Fibroblast of mammary gland (primary cell): ENCODE measurements at places on chromosomes 7 and 10.

- DNase-seq = no peak
Observed at GRCh38 chr7:10919923-10920322, 53.7 kb upstream of the PHF14 start.

DNA sequence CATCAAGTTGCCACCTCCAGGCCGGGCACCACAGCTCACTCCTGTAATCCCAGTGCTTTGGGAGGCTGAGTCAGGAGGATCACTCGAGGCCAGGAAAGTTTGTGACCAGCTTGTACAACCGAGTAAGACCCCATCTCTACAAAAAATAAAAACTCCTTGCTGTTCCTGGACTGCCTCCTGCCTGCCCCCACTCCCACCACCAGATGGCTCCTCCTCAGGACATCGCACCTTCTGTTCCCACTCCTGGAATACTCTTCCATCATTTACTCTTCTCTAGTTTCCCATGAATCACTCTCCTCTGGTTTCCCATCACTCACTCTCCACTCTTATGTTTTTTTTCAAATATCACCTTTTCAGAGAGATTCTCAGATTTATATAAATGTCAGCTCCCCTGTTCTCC is 540.7 kb downstream of the CALN1 start:
- DNase-seq = no peak

GRCh38 chr7:20698469-20698868 is 83.0 kb downstream of the ABCB5 start:
- DNase-seq = no peak

- DNase-seq = no peak
Observed at GRCh38 chr10:122073508-122073907, 84.5 kb downstream of the TACC2 start.

DNA sequence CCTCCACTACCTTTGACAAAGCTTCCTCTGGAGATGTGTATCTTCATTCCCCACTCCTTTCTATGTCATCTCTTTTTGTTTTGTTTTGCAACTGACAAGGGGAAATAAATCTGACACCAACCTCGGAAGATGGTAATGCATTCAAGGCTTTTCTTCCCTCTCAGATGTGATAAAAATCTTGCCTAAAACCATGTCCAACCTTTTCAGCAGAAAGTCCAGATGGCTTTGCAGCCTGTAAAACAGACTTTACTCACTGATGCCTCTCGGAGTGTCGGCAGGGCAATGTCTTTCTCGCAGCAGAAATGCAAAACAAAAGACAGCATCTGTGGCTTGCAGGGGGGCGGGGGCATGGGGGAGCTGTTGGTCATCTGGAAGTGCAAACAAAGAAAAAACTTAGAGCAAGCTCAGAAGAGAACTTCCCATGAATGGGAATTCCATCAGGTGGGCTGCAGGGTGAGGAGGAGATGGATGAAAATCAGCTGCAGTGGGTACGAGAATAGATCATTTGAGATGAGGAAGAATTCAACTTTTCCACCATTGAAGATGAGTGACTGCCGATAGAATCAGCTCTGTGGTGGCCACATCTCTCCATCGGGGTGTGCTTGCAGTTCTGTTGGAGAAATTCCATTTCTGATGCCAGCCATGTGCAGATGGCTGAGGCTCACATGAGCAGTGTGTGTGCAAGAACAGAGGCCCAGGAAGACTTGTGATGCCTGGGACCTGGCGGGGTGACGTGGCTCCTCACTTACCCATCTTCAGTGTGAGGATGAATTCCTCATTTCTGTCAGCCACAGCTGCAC is 237.7 kb downstream of the WDR37 start:
- DNase-seq = no peak

DNA sequence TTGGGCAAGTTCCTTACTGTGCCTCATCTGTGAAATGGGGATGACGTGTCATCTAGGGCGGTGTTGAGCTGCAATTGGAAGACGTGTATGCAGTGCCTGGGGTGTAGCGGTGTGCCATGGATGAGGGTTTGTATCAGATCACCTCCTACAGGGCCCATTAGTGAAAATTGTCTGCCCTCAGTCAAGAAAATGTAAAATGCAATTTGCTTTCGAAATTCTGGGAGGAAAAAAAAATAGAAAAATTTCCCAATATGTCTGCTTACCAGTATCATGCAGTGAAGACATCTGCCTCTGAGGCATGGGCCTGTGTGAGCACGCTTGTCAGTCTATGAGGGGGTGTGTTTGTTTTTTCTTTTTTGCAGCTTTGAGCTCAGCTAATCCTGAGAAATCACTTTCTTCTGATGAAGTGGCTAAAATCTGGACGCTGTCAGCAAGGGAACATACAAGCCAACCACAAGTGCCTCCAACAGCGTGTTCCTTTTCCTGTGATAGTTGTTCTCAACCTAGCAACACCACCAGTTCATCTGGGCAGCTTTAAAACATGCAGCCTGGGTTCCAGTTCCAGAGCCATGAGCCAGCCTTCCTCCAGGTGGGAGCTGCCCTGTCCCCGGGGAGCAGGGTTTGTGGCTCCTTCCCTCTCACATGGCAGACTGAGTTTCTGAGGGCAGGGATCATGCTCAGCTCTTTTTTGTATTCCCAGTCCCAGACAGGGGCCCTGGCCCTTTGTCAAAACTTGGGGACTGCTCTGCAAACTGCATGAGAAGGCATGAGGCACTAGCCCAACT is 10.3 kb downstream of the FAM241B start:
- DNase-seq = no peak

GRCh38 chr7:33243319-33243881 is 114.0 kb downstream of the BBS9 start:
- DNase-seq = peak; percentile 69

GRCh38 chr7:77727936-77728701 is 31.9 kb downstream of the RSBN1L start:
- DNase-seq = peak; percentile 31

- no peak for DNase-seq
Observed at GRCh38 chr7:135366843-135367508, 133.3 kb downstream of the STRA8 start.

GRCh38 chr7:157910446-157910845 is 573.6 kb downstream of the DNAJB6 start:
- DNase-seq = no peak
